ENCODE measurements at places on chromosomes 2 and 18.

- no peak for DNase-seq
Observed at GRCh38 chr2:212517693-212518092, 20.9 kb downstream of the ERBB4 start.

- no peak for DNase-seq
Observed at GRCh38 chr18:75405351-75405750, 22.2 kb downstream of the SMIM21 start.

DNA sequence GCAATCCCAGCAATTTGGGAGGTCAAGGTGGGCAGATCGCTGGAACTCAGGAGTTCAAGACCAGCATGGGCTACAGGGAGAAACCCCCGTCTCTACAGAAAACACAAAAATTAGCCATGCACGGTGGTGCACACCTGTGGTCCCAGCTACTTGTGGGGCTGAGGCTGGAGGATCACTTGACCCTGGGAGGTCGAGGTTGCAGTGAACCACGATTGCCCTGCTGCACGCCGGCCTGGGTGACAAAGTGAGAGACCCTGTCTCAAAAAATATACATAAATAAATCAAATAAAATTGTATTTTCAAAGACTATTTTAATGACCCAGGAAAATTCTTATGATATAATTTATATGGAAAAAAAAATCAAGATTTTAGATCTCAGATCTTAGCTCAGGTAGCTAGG lies 191.5 kb downstream of the ZFP36L2 start:
- no peak for DNase-seq

GRCh38 chr2:240783819-240784621 lies 36.0 kb downstream of the KIF1A start:
- DNase-seq, result no peak

- DNase-seq, result no peak
Observed at GRCh38 chr2:30527411-30527810, 80.4 kb downstream of the LCLAT1 start.

DNA sequence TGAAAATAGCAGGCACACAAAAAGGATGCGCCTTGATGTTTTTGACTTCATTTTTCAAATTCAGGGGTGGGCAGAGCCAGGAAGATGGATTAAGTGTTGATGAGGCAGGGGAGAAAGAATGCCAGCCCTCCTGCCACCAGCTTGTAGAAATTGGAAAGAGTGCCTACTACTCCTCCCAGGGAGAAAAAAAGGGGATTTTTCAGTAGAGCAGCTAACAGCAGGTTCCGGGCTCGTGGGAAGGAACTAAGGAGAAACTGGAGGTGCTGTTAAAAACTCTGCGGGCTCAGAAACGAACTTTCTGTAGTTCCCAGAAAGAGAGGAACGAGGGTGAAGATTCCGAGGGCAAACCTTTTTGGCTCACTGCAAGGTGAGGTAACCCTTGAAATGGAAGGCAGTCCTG lies 100.1 kb upstream of the MCFD2 start:
- DNase-seq, result no peak

GRCh38 chr2:226078666-226079065 lies 679.2 kb downstream of the NYAP2 start:
- DNase-seq, result no peak

DNA sequence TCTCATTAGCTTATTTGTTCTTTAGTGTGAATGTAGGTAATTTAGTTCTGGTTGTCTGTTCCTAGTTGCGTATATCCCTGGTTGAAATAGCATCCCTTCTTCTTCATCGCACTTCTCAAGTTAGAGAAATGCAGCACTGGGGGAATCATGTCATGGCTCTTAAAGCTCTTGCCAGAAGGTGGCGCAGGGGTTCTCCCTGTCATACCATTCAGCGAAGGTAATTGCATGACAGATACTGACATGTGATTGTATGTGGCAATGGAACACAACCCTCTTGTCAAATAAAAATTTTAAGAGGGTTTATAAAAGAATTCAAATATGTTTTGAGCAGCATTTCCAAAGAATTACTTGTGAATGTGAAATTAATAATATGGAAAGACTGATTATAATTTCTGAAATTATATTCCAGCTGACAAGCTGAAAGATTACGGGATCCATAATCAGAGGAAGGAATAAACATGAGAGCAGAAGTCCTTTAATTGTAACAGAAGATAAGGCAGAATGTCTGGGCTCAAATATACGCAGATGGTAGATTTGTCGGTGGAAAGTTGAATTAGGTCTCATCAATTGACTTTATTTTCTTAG lies 411.7 kb downstream of the DSEL start:
- DNase-seq, result no peak

GRCh38 chr2:105809097-105809473 lies 64.4 kb downstream of the NCK2 start:
- no peak for DNase-seq

DNA sequence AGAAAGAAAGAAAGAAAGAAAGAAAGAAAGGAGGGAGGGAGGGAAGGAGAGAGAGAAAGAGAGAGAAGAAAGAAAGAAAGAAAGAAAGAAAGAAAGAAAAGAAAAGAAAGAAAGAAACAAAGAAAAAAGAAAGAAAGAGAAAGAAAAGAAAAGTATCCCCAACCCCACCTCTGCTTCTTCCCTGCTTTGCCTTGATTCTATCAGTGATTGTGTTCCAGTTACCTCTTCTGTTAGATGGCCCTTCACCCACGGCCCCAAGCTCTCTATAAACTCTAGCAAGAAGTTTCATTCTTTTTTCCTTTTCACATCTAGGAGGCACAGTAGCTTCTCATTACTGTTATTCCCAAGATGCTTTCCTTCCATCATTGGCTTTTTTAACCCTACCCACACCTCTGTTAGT lies 1097.5 kb upstream of the ZEB2 start:
- DNase-seq, result no peak

GRCh38 chr2:182229297-182229696 lies 197.5 kb downstream of the PDE1A start:
- no peak for DNase-seq

DNA sequence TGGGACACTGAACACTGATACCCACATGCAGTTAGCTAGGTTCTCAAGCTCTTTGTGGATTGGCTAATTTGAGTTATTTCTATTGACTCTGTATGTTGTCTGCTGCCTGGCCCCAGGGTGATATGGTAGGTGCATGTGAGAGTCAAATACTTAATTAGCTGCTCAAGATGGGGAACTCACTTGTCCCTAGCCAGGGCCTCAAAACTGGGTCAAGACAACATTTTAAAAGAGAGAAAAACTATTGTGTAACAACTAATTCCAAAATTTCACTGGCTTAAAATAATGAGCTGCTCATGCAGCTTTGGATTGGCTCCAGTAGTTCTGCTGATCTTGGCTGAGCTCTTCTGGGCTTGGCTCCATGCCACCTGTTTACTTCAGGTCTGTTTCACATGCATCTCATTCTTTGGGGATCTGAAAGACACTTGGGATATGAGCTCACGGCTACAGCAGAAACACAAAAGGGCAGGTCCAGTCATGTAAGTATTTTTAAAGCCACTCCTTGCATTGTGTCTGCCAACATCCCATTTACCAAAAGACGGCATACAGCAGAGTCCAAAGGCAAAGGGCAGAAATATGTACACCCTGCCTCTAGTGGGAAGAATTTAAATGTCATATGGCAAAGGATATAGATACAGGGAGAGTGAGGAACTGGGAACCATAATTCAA lies 716.8 kb downstream of the SUCLG1 start:
- no peak for DNase-seq

DNA sequence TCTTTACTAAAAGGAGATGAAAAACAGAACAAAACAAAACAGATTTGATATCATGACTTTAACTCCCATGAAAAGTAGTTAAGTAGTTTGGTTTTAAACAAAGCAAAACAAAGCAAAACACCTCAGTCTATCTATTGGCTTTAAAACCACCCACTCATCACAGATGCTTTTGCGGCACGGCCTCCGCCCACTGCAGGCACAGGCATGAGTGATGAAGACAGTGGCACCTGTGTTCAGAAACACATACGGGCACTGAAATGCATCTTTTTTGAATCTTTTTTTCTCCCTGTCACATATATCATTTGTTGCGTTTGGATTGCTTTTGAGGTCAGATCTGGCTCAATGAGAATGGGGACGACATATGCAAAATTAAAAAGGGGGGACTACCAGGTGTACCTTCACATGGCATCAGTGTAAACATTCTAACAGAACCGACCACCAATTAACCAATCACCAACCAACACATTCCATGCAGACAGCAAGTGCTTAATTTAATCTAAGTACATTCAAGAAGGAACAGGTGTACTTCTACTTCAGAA lies 147.4 kb upstream of the REV1 start:
- DNase-seq, result no peak

Data from stimulated activated CD4-positive, alpha-beta T cell treated with anti-CD3 and anti-CD28 coated beads, TNF-alpha, amount 100 ng/mL, for 4 hours (primary cell).